Tongue (tissue), 3 donors: ENCODE measurements at places on chromosomes 7 and 10. TPM values are rescaled to one million over a fixed set of nuclear protein-coding genes. Genes with fewer than 3 reads are reported as not detected.
A peak's percentile ranks its signal among the peaks of the same experiment; 100 is the strongest.

- DNase-seq: no peak
These were observed 176.1 kb downstream of the SH3PXD2A start for GRCh38 chr10:103679096-103679790.

- DNase-seq: no peak
These were observed 60.8 kb upstream of the DOCK1 start for GRCh38 chr10:126844406-126844805.

DNA sequence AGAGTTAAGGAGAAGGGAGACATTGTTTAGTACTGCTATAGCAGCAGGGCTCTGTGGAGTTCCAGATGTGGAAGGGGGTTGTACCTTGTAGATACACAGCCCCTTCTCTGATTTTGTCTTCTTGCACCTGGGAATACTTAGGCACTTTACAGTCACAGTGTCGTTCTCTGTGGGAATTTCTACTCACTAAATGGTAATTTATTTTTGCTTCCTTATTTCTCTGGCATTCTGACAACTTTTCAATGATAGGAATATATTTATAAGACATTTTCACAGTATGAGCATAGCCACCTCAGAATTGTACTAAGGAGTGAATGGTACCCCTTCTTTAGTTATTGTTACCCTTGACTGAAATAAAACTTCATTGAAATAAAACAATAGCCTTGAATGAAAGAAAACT, 132.8 kb downstream of the SUGCT start:
- no peak for DNase-seq

- no peak for DNase-seq
These were observed 148.4 kb upstream of the KAT6B start for GRCh38 chr10:74677951-74678350.

DNA sequence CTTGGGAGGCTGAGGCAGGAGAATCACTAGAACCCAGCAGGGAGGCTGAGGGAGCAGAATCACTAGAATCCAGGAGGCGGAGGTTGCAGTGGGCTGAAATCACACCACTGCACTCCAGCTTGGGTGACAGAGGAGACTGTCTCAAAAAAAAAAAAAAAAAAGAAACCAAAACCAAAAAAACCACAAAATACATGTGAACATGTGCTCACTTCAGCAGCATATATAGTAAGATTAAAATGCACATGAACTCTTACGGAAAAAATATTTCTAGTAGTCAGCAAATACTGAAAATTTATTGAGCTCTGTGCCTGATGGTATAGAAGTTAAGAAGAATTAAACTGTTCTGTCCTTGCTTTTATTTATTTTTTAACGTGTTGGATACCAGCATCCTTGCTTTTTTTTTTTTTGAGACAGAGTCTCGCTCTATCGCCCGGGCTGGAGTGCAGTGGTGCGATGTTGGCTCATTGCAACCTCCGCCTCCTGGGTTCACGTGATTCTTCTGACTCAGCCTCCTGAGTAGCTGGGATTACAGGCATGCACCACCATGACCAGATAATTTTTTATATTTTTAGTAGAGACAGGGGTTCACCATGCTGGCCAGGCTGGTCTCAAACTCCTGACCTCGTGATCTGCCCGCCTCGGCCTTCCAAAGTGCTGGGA, 9.6 kb upstream of the ZNF487 start:
- no peak for DNase-seq

DNA sequence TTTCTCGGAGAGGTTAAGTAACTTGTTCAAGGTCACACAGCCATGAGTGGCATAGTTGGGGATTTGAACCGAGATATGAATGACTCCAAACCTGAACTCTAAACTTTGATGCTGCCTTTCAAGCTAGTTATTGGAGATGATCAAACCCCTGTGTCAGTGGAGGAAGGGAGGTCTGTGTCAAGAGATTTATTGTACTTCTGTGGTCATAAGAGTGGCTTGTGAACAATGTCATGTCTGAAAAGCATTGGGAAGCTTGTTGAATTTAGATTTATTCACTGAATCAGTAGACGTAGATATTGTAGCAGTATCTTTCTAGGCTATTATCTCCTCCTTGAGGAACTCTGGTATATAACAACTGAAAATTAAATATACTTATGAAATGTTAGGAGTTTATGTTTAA, 27.3 kb downstream of the SNX10 start:
- no peak for DNase-seq

DNA sequence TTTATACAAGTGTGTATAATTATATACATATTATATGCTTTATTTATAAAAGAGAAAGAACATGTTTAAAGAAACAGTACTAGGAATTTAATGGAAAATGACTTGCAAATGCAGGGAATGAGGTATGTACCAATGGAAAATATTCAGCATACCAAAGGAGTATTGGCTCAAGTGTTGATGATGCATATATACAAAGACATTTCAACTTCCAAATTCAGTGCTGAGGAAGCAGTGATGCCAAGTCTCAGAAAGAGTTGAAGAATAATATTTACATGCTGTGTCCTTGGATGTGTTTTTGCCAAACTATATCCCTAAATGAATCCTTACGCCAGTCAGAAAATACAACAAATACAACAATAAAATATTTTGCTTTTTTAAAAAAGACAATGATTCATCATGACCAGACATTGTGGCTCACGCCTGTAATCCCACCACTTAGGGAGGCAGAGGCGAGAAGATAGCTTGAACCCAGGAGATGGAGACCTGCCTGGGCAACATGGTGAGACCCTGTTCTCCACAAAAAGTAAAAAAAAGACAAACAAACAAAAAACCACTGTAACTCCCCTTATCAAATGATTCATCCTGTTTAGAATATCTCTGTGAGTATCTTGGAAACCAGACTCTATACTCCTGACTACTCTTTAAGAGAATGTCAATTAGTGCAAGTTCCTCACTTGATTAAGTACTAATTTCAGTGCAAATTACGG, 157.2 kb downstream of the CHRM2 start:
- DNase-seq: peak; percentile 18

DNA sequence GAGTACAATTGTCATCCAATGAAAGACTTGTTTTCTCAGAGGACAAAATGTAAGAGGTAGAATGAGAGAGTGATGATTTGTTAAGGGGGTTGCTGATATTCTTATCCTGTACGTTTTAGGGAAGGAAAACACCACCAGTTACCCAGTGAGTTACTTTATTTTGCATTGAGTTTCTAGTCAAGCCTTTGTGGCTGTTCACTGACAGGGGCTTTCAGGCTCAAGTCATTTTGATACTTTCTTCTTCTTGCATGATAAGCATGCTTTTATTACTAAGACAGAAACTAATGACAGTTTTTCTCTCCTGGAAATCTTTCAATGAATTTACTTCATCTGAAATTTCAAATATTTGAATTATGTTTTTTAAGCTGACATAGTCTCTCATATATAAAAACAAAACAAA, 710.2 kb upstream of the POM121L12 start:
- no peak for DNase-seq

DNA sequence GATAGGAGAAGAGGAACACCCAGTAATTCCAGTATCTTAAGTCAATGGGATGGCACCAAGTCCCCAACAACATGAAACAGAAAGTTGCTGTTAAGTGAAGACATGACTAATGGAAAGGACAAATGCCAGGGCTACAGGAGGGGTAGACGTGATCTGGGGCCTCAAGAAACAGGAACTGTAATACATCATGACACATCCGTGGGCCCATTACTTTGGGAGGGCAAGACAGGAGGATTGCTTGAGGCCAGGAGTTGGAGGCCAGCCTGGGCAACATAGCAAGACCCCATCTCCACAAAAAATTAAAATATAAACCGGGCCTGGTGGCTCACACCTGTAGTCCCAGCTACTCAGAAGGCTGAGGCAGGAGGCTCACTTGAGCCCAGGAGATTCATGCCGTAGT, 408.6 kb upstream of the PRKCQ start:
- DNase-seq: no peak

- peak; percentile 4 for DNase-seq
These were observed 18.7 kb downstream of the MGAM2 start for GRCh38 chr7:142130267-142130666.

DNA sequence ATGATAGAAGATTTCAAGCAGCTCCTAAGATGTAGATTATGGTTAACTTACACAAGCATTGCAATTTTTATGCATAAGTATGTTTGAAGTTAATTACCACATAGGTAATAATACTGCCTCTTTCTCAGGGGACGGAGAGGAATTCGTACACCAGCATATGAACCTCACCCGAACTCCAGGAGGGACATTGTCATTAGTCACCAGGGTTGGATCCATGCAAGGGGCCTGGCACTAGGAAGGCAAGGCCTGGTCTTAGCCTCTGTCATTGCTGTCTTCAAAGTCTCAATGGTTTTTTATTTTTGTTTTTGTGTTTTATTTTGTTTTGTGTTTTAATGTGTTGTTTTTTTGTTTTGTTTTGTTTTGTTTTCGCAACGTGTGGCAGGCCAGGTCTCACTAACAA, 145.6 kb upstream of the PPP2R2D start:
- no peak for DNase-seq

DNA sequence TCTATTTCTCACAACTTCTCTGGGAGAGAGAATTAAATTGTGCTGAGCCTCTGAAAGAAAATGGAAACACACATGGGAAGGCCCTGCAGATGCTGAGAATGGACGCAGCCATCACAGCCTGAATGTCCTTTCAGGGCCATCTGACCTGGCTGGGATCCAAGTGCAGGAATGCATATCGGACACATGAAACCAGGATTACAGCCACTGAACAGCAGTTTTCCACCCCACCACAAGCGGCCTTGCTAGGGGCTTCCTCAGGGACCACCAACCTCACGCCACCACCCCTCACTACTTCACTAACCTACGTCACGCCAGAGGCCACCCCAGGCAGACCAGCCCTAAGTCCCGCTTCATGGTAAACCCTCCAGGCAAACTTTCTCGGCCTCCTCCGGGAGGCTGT, 103.3 kb downstream of the DIP2C start:
- peak; percentile 51 for DNase-seq

- no peak for DNase-seq
These were observed 63.3 kb downstream of the ZMIZ1 start for GRCh38 chr10:79131836-79132631.

GRCh38 chr7:80860554-80860953, 58.3 kb downstream of the SEMA3C start:
- no peak for DNase-seq

- no peak for DNase-seq
These were observed 513.9 kb downstream of the GATA3 start for GRCh38 chr10:8568401-8568800.

DNA sequence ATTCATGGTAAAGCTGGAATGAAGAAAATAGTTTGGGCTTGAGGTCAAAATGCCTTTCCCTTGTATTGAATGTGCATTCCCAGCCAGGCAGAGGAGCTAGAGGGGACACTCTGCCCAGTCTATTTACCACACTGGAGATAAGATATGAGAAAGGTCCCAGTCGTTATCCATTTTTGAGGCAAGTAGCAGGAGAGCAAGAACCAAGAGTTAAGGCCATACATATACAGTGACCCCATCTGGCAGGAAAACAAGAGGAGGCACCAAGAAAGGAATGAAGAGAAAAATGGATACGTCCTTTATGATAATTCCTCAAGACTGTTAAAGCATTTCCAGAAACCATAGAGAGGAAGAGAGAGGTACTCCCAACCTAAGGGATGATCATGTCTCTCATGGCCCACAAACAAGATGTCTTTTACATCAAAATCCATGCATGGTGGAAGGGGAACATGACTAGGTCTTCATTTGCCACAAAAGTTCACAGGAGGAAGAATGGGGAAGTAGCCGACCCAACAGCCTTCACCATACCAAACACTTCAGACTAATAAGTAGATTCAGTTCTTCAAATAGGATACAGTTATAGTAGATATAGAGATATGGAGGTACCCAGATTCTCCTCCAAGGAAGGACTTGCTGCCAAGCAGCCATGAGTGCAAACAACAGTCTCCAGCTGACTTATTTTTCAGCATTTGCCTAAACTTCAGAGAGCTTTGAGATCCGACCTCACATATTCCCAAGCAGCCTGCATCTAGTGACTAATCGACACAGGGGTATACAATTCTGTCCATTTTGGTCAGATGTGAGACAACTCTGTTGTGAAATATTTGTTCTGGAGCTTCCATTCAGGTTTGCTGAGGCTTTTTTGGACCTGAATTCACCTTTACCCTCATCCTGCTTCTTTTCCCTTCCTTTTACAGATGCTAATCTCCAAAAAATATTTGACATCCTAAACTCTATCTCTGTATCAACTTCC, 61.1 kb upstream of the CCDC71L start:
- DNase-seq: no peak

DNA sequence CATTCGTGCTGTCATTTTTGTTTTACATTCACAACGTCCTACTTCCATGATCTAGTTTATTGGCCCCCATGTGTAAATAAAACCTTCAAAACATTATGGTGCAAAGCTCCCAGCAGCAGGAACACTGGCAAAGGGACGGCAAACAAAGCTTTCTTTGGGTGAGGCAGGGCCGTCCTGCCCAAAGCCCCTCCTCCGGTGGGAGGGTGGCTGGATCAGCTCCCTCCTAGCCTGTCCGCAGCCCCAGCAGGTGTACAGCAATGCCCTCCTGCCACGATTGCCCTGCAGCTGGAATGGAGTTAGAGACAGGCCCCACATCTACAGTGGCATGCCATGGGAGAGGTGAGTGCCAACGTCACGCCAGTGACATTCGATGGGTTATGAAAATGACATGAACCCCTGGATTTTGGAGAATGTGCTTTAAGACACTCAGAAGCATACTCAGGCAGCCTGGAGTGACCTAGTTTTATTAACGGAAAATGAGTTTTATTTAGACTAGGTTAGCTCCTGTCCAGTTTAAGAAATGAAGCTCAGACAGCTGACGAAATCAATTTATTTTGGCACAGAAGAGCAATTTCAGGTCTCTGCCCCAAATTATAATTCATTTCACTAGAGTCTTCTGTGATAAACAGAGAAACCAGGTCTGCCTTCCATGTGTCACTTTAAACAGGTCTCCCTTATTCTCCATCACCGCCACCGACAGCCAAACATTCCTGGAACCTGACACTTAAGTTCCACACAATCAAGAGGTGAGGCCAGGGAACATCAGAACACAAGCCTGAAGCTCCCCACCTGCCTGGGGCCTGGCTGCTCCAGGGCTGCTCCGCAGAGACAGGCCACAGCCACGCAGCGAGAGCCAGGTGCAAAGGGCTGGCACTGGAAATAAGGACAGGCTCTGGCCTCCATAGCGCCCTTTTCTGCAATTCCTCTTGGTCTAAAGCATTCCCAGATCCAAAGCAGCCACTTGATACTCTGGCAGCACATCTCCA, 50.1 kb downstream of the VOPP1 start:
- DNase-seq: no peak

DNA sequence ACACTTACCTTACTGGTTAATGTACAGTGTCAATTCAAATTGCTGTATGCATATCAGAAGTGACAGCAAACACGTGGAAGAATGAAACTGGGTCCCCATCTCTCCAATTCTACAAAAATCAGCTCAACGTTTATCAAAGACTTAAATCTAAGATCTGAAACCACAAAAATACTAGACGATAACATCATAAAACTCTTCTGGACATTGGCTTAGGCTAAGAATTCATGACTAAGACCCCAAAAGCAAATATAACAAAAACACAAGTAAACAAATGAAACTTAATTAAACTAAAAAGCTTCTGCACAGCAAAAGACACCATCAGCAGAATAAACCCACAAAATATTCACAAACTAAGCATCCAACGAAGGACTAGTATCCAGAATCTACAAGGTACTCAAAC, 35.9 kb upstream of the PFKP start:
- DNase-seq: no peak

Gene GNG11
- 31.6 TPM for total RNA-seq

Gene AOAH
- total RNA-seq: 3.4 TPM

Gene CTNNA3
- total RNA-seq: 15.5 TPM

Gene WDFY4
- total RNA-seq: 5.7 TPM

Gene SPDYE2
- total RNA-seq: not detected

Gene RBP4
- total RNA-seq: 2.8 TPM

Gene NUTM2A
- total RNA-seq: 2.1 TPM

Gene TAS2R41
- 0.31 TPM for total RNA-seq

Gene AKR1B15
- 0.31 TPM for total RNA-seq

Gene TMEM196
- total RNA-seq: not detected

Gene CYP2E1
- total RNA-seq: 0.31 TPM
